NCI-H1105 (cell line): ENCODE measurements at places on chromosomes 3 and 15.

DNA sequence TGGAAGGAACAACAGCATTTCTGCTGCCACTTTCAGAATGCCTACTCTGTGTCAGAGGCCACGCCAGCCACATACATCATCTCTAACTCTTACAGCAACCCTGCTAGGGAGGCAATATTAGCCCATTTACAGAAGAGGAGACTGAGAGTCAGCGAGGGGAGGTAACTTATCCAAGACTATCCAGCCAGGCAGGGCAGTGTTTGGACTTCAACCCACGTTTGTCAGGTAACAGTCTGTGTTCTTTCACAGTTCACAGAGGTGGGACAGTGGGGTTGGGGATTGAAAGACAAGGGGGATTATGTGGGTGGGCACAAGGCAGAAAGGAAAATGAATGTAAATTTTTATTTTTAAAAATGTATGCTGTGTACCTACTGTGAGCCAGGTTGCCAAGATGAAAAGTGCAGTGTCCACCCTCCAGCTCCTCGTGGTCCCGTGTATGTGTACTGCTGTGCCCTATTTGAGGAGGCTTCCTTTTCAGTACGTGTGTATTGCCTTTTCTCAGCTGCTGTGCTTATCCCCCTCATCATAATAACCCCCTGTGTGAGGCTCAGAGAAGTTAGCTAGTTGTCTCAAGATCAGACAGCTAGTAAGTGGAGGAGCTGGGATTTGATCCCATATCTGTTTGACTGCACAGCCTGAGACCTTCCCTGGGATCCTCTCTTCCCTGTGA is 16.5 kb upstream of the ATP2B2 start:
- no peak for DNase-seq

DNA sequence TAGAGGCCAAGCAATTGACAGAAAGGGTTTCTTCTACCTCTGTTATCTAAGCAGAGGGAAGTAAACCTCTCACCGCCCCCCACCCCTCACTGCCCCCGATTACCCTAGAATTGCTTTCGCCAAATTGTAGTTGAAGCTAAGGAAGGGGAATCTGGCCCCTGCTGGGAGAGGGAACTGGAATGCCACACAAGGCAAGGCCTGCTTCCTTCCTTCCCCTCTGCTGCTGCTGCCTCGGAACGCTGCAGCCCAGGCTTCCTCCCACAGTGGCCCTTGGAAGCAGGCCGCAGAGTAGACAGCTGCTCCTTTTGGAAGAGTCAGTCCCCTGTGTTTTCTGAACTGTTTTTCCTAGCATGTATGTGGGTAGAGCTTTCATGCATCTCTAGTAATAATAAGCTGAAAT is 21.6 kb downstream of the RLBP1 start:
- no peak for DNase-seq

- DNase-seq: no peak
Measured at GRCh38 chr3:125431391-125431790, 56.3 kb upstream of the ZNF148 start.

DNA sequence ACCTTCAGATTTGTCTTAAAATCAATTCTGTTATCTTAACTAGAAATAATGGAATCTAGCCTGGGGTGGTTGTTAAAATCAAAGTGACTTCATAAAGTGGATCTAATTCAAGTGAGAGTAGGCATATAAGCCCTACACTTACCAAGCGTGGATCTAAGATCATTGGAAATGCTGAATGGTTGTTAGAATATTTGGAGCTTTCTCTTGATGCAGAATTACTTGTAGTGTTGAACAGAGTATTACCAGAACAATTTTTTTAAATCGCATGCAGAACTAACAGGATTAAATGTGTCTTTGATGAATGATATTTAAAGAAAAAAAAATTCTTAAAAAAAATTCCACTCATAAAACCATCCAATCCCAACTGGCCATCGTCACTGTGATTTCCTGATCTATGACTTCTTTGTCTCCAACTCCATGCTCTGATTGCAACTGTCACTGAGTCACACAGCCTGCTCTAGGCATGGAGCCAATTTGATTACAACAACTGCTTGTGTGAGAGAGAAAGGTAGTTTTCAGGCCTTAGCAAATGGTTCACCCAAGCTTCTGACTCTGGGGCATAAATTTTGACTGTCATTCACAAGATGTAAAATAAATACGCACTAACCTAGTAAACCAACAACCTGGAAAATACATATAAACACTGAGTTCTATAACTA is 25.9 kb upstream of the SPRED1 start:
- DNase-seq: no peak

DNA sequence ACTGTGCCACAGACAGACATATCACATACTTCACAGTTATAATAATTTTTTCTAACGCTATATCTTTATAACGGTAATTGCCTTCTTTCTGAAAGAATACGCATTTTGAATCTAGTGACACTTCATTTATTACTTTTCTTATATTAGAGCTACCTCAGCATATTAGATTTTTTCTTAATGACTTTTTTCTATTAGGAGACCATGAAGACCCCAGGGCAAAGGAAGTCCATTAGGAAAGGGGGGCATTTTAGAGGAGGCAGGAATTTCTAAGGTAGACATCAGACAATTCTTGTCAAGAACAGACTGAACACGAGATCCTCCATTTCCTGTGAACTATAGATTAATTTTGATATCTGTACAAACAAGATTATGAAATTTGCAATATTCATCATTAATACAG is 90.5 kb upstream of the NSMCE3 start:
- DNase-seq: no peak

DNA sequence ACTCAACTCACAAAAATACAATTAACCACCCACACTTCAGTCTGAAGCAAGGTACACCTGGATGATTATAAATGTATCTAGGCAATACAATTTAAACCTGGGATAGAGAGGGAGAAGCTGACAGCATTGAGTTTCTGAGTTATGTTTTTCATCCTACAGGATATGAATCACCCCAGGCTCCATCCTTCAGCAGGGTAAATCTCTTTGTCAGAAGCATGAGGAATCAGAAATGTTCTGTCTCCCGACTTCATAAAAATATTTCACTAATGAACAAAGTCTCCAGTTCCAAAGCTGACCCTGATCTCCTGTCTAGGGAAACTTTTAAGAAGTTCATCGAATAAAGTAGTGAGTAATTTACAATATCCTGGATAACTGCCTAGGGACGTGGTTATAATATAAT is 25.5 kb upstream of the FRMD4B start:
- no peak for DNase-seq

DNA sequence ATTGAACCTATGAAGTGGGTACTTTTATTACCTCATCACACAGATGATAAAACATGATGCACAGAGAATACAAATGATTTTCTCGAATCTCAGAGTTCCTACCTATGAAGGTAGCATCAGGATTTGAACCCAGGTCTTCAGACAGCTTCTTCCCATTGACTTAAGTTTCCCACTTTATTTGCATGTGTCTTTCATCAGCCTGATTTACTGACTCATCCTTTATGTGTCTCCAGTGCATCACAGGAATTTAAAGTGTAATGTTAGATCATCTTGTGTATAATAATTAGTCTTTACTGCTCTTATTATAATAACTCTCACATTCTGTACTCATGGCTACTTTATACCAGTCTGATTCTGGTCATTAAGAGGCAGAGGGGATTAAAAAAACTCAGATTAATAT is 449.4 kb upstream of the SUCLG2 start:
- DNase-seq: no peak

GRCh38 chr15:88646951-88647350 is 8.1 kb downstream of the ISG20 start:
- DNase-seq: no peak

DNA sequence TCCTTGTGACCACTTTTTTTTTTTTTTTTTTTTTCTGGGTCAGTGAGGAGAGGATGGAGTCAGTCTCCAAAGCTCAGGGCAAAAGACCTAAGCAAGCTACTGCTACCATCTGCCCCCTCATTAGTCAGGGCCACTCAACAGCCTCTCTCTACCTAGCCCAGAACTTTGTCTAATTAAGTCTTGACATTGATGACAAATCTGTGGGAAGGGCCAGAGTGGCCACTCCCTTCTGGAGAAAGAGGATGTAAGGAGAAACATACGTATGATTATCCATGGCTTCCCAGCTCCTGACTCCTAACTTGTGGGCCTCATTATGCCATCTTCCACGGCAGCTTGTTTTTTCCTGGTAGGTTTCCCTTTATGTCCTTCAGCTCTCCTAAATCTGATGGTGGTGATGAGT is 37.9 kb downstream of the NR1I2 start:
- no peak for DNase-seq
